Memory B cell (primary cell): ENCODE measurements at places on chromosomes 7 and 10.

DNA sequence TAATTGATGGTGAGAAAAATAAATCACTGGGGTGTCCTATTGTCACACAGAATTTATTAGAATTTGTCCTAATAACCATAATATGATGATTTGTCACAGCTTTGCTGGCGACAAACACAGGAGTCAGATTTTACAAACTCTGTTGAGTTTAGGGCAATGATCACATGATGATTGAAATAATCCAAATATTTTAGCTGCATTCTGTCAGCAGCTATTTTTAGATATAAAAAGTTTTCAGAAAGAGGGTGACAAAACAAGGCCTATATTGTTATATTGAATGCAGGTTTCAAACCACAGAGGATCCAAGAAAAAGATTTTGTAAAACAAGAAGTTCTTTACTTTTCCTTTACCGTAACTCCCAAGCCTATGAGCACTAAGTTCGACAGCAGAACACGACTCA is 178.8 kb downstream of the ADAM12 start:
- no peak for DNase-seq

- no peak for DNase-seq
These were observed 28.2 kb upstream of the SEMA3D start for GRCh38 chr7:85215098-85215497.

- no peak for DNase-seq
These were observed 472.8 kb upstream of the STEAP1 start for GRCh38 chr7:89681448-89681847.

DNA sequence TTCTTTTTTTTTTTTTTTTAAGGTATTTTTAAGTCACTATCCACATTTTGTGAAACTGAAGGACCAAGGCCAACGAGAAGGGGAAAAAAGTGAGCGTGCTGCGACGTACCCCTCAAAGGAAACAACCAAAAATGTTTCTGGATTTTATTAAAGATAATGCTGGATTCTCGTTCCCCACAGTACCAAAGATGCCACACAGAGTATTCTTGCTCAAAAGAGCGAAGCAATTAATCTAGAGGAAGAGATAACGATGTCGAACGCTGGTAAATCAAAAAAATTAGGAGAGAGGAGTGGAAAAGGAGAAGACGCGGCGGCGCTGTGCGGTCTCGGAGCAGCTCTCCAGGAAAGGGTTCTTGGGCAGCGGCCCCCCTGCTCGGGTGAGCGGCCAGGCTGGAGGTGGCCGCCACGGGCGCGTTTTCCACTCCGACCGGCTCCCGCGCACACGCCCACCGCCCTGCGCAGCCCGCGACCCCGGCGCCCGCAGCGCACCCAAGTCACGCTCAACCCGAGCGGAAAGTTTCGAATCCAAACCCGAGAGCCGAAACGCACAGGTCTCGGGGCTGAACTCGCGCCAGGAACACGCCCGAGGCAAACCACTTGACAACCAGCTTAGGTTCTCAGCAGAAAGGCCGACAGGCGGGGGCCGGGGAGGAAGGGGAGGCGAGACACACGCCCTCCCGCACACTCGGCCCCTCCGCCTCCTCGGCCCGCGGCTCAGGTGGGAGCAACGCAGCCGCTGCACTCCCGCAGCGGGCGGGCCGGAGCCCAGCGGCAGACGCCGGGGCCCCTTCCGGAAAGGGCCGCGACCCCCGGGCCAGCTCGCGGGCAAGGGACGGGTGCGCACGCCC is 989 bp downstream of the SRPK2 start:
- peak; percentile 45 for DNase-seq

DNA sequence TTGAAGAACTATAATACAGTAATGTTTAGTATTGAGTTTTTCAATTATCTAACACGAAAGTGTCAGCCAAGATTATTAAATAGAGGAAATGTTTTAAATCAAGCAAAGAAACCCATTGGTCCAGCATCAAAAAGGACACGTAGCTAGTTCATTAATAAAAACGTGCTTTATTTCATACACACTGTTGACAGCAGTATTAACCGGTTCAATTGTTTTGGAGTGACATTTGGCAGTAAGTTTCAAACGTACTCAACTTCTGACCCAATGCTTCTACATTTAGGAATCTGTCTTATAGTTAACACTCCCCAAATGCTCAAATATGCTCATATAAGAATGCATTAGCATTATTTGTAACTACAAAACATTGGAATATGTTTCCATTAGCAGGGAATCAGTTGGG is 41.3 kb downstream of the SLC16A12 start:
- no peak for DNase-seq

DNA sequence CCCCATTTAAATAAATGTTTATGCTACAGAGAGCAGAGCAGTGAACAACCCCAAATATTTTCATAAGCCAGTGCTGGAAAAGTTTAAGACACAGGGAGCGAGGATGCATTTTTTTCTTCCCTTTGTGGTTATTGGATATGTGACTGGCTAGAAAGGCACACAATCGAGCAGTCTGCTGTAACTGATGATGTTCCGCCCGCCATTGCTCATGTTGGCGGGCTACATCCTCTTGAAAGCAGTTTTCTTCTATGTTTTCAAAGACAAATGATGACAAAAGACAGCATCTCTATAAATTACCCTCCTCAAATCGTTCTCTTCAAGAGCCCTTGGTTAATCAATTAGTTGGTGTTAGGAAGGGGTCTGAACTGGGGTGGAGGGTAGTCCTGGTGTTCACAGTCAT is 269.8 kb downstream of the SKAP2 start:
- no peak for DNase-seq

GRCh38 chr10:124388476-124388822 is 30.3 kb downstream of the OAT start:
- DNase-seq: no peak

- DNase-seq: no peak
These were observed 21.4 kb downstream of the SLF2 start for GRCh38 chr10:100934084-100934659.

- no peak for DNase-seq
These were observed 30.5 kb downstream of the SLC18A2 start for GRCh38 chr10:117271427-117271826.

DNA sequence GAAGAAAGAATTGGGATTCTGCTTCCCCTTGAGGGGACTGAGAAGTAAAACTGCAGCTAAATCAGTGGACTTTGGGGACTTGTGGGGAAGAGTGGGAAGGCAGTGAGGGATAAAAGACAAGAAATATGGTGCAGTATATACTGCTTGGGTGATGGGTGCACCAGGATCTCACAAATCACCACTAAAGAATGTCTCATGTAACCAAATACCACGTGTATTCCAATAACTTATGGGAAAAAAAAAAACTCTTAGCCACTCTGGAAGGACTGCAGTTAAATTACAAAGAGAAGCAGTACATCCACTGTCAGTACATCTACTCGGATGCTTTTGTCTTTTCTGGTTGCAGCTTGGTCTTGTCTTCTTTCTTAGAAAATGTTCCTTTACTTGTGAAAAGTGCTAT is 27.4 kb upstream of the GOT1 start:
- DNase-seq: no peak

DNA sequence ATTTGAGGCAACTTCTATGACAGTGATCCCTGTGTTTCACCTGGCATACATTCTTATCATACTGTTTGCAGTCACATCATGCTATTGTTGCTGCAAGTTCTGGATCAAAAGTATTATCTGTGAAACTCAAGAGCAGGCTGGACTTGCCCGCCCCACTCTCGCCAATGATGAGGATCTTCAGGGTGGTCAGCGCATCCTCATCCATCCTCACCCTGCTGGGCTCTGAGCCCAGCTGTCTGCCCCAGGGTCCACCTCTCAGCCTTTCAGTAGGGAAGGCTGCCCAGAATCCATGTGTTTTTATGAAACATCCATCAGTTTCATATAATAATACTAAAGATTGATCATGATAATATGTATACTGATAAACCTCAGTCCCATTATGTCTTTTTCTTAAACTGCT is 55.4 kb upstream of the KIF5B start:
- DNase-seq: no peak

DNA sequence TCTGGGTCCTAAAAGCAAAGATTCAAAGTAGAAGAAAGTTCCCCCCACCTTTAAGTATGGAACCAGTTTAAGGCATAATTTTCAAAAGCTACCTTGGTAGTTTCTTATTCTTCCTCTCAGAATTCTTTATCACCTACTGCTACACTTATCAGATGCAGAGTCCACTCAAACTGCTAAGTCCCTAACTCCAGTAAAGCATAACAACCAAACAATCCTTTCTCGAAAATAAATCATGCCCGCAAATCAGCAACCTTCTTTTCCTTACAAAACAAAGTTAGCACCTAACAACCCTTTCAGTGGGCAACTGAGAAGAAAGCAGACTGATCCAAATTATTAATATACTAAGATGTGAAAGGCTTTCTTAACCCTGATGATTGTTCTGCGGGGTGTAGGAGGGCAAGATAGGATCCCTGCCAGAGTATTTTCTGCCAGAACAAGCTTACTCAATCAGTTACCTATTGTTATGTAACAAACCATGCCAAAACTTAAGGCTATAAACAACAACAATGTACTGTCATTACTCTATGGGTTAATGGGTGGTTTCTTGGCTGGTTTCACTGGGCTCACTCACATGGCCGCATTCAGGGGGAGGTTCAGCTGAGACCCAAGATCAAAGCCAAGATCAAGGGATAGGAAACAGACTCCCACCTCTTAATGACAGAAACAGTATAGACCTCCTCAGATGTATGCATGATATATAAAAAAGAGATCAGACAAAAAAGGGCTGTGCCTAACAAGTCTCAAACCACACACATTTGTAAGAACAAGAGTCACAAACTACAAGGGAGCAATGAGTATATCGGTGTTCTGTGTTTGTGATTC is 42.0 kb downstream of the CCDC6 start:
- DNase-seq: no peak

- no peak for DNase-seq
These were observed 22.7 kb downstream of the KIAA1549 start for GRCh38 chr7:138958391-138958956.

- DNase-seq: no peak
These were observed 34.7 kb upstream of the ARID5B start for GRCh38 chr10:61866700-61867368.

DNA sequence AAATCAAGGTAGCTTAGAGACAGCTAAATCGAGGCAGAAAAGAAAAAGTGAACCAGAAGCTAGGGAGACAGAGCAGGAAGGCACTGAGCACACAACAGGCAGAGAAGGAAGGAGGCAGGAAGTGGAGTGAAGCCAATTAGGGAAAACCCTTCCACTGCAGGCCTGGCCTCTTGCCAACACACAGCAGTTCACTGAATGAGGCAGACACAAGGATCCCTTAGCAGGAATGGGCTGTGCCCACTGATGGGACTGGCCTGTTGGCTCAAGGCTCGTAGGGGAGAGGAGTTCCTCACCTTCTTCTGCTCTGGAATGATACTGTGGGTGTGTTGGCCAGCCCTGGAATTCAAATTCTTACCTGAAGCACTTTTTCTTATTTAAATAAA is 220.3 kb upstream of the STK17A start:
- no peak for DNase-seq

GRCh38 chr7:22445140-22445743 is 54.7 kb downstream of the STEAP1B start:
- DNase-seq: no peak

- DNase-seq: no peak
These were observed 228.5 kb downstream of the BBS9 start for GRCh38 chr7:33357846-33358245.

- DNase-seq: no peak
These were observed 1019.6 kb upstream of the SORCS1 start for GRCh38 chr10:108184114-108184513.

DNA sequence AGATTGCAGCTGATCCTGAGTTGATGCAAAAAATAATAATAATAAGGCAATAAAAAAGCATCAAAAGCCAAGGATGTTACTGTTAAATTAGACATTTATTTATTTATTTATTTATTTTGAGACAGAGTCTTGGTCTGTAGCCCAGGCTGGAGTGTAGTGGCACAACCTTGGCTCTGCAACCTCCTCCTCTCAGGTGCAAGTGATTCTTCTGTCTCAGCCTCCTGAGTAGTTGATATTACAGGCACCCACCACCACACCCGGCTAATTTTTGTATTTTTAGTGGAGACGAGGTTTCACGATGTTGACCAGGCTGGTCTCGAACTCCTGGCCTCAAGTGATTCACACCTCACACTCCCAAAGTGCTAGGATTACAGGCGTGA is 465.5 kb upstream of the NRP1 start:
- no peak for DNase-seq

- DNase-seq: no peak
These were observed 58.5 kb downstream of the PHYHIPL start for GRCh38 chr10:59234816-59235429.

DNA sequence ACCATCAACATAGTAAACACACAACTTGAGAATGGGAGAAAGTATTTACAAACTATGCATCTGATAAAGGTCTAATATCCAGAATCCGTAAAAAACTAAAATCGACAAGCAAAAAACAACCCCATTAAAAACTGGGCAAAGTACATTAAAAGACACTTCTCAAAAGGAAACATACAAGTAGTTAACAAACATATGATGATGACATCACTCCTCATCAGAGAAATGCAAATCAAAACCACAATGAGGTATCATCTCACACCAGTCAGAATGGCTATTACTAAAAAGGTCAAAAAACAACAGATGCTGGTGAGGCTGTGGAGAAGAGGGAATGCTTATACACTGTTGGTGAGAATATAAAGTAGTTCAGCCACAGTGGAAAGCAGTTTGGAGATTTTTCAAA is 125.1 kb downstream of the TFPI2 start:
- DNase-seq: no peak
